ENCODE measurements at places on chromosomes 4 and X. TPM values are rescaled to one million over a fixed set of nuclear protein-coding genes. Genes with fewer than 3 reads are reported as not detected.

GRCh38 chr4:37762294-37762990, 64.0 kb upstream of the PGM2 start:
- DNase-seq: no peak

DNA sequence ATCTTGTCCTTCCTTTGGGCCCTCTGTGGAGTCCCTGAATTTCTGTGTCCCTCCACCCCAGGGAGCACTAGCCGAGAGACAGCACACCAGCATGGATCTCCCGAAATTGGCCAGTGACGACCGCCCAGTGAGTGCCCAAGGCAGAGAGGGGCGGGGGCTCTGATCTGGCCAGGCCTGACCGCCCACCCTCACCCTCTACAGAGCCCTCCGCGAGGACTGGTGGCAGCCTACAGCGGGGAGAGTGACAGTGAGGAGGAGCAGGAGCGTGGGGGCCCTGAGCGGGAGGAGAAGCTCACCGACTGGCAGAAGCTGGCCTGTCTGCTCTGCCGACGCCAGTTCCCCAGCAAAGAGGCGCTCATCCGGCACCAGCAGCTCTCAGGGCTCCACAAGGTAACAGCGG, 8.4 kb upstream of the UBA1 start:
- peak; percentile 31 for DNase-seq

DNA sequence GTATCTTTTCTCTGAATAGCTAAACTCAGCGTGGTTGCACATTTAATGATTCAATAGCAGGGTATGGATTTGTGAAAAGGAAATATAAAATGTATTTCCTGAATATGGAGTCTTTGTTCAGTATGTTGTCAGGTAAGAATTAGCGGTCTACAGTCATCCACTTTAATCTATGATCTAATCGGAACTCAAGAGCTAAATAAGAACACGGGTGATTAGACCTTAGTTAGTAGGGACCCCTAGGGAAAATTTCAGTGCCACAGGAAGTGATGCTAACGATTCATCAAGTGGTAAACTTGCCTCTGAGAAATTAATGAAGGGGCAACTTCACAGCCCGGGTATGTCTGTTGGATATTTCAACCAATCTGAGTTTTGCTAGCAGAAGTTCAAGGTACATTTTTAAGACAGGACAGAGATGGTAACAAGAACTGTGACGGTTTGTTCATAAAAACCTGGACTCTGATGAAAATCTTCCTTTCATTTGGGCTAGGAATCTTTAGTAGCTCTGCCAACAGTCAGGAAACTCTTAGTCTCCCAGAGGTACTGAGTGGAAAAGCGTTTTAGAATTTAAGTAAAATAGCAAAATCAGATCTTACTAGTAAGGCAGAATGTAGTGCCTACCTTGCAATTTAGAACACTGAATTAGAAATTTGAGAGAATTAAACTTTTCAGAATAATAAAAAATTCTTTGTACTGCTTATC, 47.1 kb downstream of the PCDH7 start:
- no peak for DNase-seq

DNA sequence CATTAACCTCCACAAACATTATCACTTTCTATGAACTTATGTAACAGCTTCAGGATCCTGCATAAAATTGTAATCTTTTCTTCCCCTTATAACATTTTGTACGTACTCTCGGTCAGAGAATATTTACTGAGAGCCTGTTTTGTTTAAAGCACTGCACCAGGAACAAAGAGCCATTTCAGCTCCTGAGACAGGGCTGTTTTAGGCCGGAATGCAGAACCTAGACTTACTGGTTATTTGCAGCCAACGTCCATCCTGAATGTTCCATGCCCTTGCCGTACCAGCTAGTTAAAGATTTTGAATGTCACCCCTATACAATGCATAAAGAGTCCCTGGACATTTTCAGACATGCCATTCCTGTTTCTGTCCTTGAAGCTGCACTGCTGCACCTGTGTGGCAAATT, 248.8 kb downstream of the PCDH7 start:
- DNase-seq: no peak

GRCh38 chr4:55906989-55907388, 41.8 kb upstream of the CEP135 start:
- no peak for DNase-seq

DNA sequence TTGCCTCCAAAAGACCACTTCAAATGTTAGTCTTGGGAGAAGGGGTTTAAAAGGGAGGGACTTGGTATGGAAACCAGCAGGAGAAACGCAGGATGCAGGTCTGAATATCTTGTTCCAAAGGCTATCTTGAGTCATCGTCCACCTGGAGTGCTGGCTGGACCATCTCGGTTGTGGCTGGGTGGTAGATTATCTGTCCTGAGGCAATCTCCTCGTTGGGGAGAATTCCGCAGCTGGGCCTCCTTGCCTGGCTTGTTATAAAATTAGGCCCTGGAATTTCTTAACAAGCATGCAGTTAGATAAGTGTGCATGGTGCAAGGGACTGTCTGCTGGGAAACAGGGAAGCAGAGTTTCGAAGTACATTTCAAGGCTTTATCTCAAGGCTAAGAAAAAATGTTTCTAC, 2045.7 kb upstream of the TENM3 start:
- DNase-seq: no peak

DNA sequence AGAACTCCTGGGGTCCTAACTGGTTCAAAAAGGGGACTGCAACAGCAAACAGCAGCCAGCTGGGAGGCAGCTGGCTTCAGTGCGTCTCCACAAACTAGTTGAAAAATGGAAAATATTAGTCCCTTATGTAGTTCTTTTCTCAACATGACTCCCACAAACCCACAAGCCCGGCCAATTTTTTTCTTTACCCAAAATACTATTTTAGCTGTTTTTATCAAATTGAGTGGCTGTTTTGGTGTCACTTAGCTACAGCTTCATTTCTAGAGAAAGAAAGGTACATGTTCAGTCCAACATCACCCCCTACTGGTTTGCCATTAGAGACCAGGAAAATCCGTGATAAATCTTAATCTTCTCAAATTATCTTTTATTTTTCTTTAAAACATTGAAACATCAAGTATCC, 97.2 kb downstream of the GUCY2F start:
- DNase-seq: no peak

DNA sequence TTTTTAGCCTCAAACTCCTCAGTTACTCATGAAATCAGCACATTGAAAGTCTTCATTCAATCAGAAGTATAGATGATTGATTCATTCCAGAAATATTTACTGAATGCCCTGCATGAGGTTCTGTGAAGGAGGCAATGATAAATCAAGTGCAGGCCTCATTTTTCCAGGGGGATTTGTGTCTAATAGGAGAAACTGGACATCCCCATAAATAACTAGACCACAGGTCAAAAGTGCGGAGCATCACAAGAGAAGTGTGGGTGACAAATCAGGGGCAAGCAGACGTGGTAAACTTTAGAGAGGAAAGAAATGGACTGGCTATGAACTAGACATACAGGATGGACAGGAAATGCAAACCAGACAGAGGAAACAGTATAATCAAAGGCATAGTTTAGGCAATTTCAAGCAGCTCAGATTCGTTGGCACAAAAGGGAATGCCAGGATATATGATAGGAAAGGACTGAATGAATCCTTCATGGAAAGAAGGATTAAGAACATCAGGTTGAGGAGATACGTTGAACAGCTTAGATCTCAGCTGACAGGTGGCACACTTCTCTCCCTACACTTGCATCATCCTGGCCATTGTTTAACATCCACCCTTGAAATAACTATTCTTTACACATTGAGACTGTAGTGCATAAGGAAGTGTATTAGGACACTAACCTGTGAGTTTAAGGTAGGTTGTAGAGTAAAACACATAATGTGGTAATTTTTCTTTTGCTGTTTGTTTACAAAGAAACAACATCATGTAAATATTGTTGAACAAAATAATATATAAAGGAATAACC, 69.6 kb upstream of the RASGEF1B start:
- no peak for DNase-seq

The RGN gene
- total RNA-seq: 4.4 TPM

The DDX53 gene
- not detected for total RNA-seq

The AKAP14 gene
- not detected for total RNA-seq

The NXF2B gene
- total RNA-seq: not detected

DNA sequence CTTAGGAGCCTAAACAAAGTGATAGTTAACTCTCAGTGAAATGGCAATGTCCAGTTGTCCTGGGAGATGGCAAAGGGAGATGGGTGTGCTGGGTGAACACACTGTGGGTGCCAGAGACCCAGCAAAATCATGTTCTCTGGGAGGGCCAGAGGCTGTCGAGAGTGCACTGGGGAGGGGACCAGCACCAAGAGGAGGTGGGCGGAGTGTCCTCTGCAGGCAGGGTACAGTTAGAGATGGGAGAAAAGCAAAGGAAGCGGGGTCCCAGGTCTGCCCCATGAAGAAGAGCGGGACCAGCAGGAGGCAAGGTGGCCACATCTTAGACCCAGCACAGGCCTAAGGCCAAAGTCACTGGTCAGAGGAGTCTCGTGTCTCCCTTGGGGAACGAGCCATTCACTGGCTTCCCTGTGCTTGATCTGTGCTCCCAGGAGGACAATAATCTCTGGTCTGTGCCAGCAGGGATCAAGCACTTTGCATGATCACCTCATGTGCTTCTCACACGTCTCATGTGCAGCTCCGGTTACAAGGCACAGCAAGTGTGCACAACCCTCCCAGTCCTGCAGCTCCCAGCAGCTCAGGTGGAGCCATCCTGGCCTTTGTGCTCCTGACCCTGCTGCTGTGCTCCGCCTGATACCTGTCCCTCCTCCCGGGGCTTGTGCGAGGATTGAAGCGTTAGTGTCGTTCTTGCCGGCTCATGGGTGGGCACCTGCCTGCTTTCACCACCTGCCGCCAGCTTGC, 100.9 kb downstream of the FAM53A start:
- DNase-seq: peak; percentile 69

GRCh38 chrX:105515561-105515960, 295.1 kb upstream of the TEX13A start:
- DNase-seq: no peak

- DNase-seq: no peak
These were observed 69.7 kb downstream of the BMP15 start for GRCh38 chrX:50980251-50980650.

The ARL9 gene
- 0.59 TPM for total RNA-seq

- no peak for DNase-seq
These were observed 83.3 kb upstream of the KIT start for GRCh38 chr4:54574500-54574899.

Measured in osteoblast (primary cell).